ENCODE measurements at places on chromosomes 2 and 18.

- H3K4me1 ChIP-seq: peaks cover 34% of the 10 kb centered on the region
- no peaks in the 10 kb centered on the region for H3K27me3 ChIP-seq
- DNase-seq: no peak
- no peak overlapping the region for H3K4me3 ChIP-seq
- peaks cover 87% of the 10 kb centered on the region for H3K36me3 ChIP-seq
Measured at GRCh38 chr2:230498506-230499107, 82.6 kb downstream of the SP100 start.

DNA sequence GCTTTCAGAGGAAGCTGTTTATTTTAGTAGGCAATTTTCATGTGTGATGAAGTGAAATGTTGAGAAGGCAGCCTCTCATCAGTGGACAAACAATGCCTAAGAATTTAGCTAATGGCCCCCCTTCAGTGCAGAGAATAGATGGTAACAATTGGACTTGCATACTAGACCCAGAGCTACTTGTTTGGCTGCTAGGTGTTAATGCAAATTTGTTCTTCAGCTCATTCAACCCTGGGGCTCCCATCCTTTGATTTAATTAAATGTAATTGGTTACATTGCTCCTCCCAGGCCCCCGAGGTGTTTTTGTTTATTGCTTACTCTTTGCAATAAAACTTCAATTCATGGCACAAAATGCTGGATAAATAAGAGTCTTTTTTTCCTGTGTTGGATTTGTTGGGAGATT is 68.6 kb downstream of the CAMKMT start:
- peaks cover 2% of the 10 kb centered on the region for H3K36me3 ChIP-seq
- H3K27me3 ChIP-seq: no peaks in the 10 kb centered on the region
- peaks cover 19% of the 10 kb centered on the region for H3K4me1 ChIP-seq
- H3K27ac ChIP-seq: no peak overlapping the region

DNA sequence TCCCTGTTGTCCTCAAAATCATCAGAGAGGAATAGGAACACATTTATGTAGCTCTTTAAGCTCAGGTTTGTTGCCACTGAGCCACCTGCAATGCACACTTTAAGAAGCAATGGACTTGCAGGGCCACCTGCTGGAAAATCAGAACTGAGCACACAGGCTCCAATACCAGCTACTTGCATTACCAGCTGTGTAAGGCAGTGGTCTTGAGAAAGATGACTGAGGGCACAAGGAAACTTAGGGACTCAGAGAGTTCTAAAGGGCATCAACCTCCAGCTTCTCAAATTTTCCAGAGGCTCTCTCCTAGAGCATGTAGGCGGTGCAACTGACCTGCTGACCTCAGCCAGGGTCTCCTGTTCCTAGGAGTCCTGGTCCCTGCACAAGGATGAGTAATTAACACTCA is 2.5 kb upstream of the CNDP2 start:
- H3K27ac ChIP-seq: no peak overlapping the region
- peaks cover 5% of the 10 kb centered on the region for H3K36me3 ChIP-seq
- H3K4me3 ChIP-seq: no peak overlapping the region
- peaks cover 12% of the 10 kb centered on the region for H3K27me3 ChIP-seq
- peaks cover 25% of the 10 kb centered on the region for H3K4me1 ChIP-seq

DNA sequence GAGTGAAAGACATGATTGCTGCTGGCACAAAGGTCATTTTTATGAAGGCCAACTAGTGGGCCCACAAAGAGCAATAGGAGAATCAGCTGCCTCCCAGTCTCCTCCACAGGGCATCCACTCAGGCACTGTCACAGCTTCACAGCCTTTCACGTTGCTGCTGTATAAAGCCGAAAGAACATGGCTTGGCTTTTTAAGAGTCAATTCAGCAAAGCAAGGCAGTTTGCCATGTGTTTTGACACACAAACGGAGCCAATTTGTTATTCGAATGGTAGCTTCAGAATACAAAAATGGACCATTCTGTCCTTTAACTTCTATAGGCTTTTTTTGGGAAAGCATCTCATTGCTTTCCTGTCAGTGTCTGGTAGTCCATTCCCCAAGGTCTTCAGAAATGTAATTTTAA is 283.4 kb upstream of the PARD3B start:
- H3K4me3 ChIP-seq: no peak overlapping the region
- H3K4me1 ChIP-seq: no peaks in the 10 kb centered on the region
- H3K36me3 ChIP-seq: no peaks in the 10 kb centered on the region
- peaks cover 43% of the 10 kb centered on the region for H3K27me3 ChIP-seq
- no peak for DNase-seq

DNA sequence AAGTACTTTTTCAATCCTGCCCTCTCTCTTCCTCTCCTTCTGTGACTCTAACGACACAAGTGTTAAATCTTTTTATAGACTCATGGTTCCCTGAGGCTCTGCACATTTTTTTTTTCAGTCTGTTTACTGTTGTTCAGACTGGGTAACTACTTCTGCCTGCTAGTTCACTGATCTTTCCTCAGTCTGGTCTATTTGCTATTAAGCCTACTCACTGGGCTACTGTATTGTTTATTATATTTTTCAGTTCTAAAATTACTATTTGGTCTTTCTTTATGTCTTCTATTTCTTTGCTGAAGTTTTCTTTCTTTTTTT is 21.3 kb downstream of the PPP3R1 start:
- no peak overlapping the region for H3K27ac ChIP-seq
- H3K36me3 ChIP-seq: peaks cover 5% of the 10 kb centered on the region
- H3K27me3 ChIP-seq: no peaks in the 10 kb centered on the region
- H3K4me3 ChIP-seq: no peak overlapping the region

GRCh38 chr2:20391951-20392699 is 41.5 kb upstream of the PUM2 start:
- H3K27ac ChIP-seq: no peak overlapping the region
- peaks cover 39% of the 10 kb centered on the region for H3K27me3 ChIP-seq
- no peak overlapping the region for H3K4me3 ChIP-seq
- DNase-seq: peak; percentile 34
- no peaks in the 10 kb centered on the region for H3K4me1 ChIP-seq
- no peaks in the 10 kb centered on the region for H3K36me3 ChIP-seq

DNA sequence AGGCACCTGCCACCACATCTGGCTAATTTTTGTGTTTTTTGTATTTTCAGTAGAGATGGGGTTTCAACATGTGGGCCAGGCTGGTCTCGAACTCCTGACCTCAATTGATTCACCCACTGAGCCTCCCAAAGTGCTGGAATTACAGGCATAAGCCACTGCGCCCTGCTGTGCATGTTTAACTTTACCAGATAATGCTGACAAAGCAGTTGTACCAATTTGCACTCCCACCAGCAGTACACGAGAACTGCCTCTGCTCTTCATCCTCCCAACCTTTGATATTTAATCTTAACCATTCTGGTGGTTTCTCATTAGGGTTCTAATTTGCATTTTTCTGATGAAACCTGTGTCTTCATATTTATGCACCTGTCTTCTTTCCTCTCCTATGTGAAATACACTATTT is 12.0 kb upstream of the DYM start:
- H3K27me3 ChIP-seq: peaks cover 17% of the 10 kb centered on the region
- peaks cover 6% of the 10 kb centered on the region for H3K36me3 ChIP-seq
- no peak overlapping the region for H3K4me3 ChIP-seq
- H3K27ac ChIP-seq: no peak overlapping the region

- no peaks in the 10 kb centered on the region for H3K36me3 ChIP-seq
- H3K27me3 ChIP-seq: peaks cover 33% of the 10 kb centered on the region
- no peak for DNase-seq
- no peaks in the 10 kb centered on the region for H3K4me1 ChIP-seq
- no peak overlapping the region for H3K27ac ChIP-seq
Measured at GRCh38 chr2:18506883-18507509, 53.5 kb downstream of the RDH14 start.

DNA sequence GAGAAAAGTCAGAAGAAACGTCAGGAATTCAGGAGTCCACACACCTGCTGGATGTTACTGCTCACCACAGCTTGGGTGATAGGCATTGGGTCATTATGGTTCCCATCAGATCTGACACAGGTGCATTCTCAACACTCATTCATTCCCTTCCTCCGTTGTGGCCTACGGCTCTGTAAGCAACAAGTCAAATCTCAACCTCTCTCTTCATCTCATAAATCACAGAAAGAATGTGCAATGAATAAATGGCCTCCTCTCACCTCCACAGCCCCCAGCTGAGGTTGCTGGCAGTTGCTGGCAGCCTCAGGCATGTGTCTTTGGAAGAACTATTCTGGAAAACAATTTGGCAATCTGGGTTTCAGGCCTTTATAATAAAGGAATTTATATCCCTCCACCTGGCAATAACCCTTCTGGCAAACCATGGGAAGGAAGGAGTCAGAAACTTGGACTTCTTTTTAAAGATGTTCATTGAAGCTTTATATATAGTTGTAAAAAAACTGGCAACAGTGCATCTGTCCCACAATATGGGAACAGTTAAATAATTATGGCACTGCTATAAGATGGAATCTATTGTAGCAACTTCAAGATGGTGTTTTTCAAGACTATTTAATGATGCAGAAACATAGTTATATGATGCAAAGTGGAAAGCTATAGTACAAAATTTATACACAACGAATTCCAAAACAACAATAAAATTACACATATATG is 175.4 kb downstream of the ANAPC1 start:
- no peak overlapping the region for H3K27ac ChIP-seq
- H3K4me3 ChIP-seq: no peak overlapping the region
- peaks cover 2% of the 10 kb centered on the region for H3K27me3 ChIP-seq
- peaks cover 33% of the 10 kb centered on the region for H3K4me1 ChIP-seq
- DNase-seq: peak; percentile 38
- H3K36me3 ChIP-seq: peaks cover 4% of the 10 kb centered on the region

DNA sequence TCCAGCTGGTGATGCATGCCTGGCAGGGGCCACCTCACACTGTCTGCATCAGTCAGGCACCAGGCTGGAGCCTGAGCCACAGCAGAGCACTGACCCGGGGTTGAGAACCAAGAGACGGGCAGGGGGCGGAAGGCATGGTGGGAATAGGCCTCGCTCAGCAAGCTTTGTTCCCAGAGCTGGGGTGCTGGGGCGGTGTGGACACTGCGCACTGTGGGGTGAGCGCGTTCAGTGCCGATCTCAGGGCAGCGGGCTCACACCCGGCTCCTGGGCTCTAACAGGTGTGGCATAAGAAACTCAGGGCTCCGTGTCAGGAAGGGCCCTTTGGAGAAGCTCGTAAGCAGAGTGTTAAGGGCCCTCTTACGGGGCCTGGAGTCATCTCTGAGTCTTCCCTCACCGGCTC is 15.7 kb downstream of the SH3RF3 start:
- no peak overlapping the region for H3K27ac ChIP-seq
- H3K4me3 ChIP-seq: no peak overlapping the region
- H3K4me1 ChIP-seq: peaks cover 24% of the 10 kb centered on the region
- no peak for DNase-seq

DNA sequence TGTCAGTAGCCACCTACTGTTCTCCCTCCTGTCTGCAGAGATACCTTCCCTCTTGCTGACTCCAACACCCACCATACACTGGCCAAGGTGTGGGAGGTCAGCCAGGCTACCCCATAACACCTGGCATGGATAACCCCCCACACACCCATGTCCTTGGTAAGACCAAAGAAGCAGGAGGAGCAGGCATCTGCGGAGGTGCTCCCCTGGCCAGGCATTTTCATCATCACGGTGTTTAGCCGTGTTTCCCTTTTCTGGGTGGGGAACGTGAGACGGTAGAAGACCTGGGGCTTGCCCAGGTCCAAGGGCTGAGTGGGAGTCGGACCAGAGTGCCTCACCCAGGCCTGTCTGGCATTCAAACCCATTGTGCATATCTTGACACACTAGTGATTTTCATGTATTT is 150.3 kb downstream of the SMAD7 start:
- H3K27ac ChIP-seq: peak overlapping the region; percentile 44
- peaks cover 25% of the 10 kb centered on the region for H3K4me1 ChIP-seq
- H3K27me3 ChIP-seq: no peaks in the 10 kb centered on the region

DNA sequence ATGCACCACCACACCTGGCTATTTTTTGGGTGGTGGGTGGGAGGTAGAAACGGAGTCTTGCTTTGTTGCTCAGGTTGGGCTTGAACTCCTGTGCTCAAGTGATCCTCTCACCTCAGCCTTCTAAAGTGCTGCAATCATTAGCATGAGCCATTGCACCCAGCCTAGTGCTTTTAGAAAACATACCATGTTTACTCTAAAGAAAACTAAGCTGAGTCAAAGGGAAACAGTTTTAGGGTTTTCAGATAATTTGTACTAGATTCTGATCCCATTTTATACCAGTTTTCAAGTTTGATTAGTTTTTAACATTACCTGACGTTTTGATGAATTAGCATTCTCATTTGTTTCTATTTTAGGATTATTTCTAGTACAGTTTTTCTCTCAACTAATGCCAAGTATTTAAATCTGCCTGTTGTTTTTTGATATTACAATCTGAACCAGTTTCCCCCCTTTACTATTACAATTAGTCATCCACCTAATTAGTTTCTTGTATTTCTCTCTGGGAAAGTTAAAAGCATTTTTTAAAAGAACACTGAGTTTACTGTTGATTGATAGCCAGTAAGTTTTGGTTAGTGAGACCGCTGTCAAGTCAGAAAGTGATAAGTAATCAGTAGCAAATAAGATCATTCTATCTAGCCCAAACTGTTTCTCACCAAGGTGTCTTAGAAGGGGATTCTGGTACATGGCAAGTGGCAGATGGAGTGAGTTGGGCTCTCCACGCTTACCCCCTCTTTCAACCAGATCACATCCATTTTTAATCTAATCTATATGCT is 24.2 kb upstream of the TBR1 start:
- no peaks in the 10 kb centered on the region for H3K27me3 ChIP-seq
- no peak overlapping the region for H3K27ac ChIP-seq
- H3K4me1 ChIP-seq: peaks cover 19% of the 10 kb centered on the region
- no peak for DNase-seq
- H3K36me3 ChIP-seq: peaks cover 51% of the 10 kb centered on the region

GRCh38 chr2:200220251-200220650 is 86.2 kb upstream of the SPATS2L start:
- peaks cover 28% of the 10 kb centered on the region for H3K27me3 ChIP-seq
- no peak for DNase-seq
- H3K36me3 ChIP-seq: no peaks in the 10 kb centered on the region
- no peaks in the 10 kb centered on the region for H3K4me1 ChIP-seq

DNA sequence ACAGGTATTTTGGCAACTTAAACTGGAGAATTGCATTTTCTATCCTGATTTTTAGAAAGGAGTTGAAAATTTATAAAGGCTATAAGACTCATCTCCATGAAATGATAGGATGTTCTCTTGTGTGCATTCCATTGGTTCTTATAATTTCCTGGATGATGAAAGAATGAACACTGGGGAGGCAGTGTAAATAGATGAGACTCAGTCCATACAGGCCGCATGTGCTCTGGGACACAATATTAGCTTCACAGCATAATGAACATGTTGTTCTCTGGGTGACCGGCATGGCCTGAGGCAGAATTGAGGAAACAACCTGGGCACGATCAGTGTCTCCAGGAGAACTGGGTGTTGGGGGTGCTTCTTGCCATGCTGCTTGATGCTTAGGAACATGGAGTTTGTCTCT is 38.8 kb downstream of the AOX1 start:
- H3K4me1 ChIP-seq: no peaks in the 10 kb centered on the region
- no peak for DNase-seq
- H3K27ac ChIP-seq: no peak overlapping the region
- H3K4me3 ChIP-seq: no peak overlapping the region
- H3K36me3 ChIP-seq: no peaks in the 10 kb centered on the region
- peaks cover 27% of the 10 kb centered on the region for H3K27me3 ChIP-seq

Measured in activated CD8-positive, alpha-beta memory T cell treated with anti-CD3 and anti-CD28 coated beads, Interleukin-2, amount 10 ng/mL, durations not matched to agents 7 days and 5 days (primary cell).